ENCODE measurements at places on chromosomes 11 and 22.

- no peak for DNase-seq
Measured at GRCh38 chr11:959027-959426, 33.4 kb downstream of the AP2A2 start.

DNA sequence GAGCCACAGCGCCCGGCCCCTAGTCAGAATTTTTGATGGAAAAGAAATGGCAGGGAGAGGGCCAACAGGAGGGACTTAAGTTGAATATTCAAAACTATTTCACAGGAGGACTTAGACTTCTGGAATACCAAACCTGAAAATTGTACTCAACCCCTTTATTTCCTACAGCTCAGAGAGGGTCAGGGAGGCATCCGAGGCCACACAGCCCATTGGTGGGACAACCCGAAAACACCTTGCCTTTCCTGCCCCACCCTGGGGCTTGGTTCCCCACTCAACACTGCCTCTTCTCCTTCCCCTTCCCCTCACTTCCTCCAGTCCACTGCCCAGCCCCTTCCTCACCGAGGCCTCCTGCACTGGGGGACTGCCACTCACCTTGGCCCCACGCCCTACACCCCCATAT lies 1.4 kb downstream of the NAALADL1 start:
- DNase-seq: no peak

DNA sequence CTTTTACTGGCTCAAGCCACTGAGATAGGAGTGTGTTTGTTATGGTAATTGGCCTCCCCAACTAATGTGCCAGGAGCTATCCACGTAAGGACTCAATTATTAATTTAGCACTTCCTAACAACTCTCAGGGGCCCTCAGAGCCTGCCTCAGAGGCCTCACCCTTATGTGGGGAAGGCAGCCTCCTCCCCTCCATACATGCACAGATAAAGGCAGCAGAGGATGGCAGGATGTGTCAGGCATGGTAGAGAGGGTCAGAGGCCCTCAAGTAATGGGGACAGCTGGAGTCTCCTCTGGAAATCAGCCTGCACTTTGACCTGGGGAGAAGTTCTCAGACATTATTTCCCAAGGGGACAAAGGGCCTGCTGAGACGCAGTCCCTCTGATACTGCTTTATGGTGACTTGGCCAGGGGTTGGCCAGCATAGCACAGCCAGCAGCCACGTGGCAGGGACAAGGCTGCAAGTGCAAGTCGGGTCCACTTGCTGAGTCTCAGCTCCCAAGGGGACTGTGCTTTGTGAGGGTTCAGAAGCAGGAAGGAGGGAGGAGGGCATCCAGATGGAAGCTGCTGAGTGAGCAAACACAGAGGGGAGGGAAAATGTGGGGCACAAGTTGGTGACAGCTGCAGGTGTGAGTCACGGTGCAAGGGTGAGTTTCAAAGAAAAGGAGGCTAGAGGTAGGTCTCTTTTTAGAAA lies 17.0 kb downstream of the MOGAT2 start:
- DNase-seq: no peak

GRCh38 chr11:35009944-35010342 lies 93.5 kb downstream of the PDHX start:
- no peak for DNase-seq

DNA sequence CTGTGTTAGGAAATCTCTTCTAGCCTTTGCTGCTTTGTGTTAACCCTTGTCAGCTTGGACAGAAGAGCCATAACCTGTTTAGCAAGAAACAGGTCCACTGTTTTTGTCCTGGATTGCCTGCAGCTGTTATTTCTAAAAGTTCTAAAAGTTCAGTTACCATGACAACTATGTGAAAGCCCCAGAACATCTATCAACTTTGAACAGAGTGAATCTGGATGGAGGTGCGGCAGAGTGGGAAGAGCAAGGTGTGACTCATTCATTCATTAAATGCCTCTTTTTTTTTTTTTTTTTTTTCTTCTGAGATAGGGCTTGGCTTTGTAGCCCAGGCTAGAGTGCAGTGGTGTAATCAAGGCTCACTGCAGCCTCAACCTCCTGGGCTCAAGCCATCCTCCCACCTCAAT lies 50.5 kb downstream of the RBX1 start:
- DNase-seq: no peak

GRCh38 chr22:24525416-24526037 lies 29.4 kb downstream of the GUCD1 start:
- peak; percentile 88 for DNase-seq

DNA sequence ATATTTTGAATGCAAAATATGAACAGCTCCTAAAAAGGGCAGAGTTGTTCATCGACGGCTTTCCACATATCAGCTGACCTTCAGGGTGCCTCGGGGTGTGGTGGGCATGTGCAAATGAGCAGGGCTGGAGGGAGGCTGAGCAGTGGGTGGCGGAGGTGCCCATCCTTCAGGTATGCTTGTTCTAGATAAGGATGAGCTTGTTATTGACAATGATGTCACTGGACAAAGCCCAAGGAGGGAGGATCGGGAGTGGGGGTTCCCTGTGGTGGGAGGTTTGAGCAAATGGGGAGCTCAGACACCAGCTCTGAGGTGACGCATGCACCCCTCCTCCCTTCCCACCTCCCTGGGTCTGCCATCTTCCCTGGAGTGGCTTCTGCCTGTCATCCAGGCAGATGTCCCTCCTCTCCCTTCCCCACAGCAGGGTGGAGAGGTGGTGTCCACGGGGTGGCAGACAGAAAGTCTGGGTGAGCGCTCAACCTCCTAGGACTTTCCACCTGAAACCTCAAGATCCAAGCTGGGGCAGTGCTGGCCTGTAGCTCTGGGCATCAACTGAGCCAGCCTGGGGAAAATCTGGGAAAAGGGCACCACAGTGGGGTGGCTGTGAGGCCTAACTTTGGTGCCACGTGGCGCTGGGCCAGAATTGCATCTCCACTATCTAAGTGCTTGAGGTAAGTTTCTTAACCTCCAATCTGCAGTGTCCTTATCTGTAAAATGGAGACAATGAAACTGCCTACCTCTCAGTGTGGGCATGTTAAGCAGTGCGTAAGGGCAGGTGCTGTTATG lies 106.3 kb upstream of the THY1 start:
- DNase-seq: no peak

DNA sequence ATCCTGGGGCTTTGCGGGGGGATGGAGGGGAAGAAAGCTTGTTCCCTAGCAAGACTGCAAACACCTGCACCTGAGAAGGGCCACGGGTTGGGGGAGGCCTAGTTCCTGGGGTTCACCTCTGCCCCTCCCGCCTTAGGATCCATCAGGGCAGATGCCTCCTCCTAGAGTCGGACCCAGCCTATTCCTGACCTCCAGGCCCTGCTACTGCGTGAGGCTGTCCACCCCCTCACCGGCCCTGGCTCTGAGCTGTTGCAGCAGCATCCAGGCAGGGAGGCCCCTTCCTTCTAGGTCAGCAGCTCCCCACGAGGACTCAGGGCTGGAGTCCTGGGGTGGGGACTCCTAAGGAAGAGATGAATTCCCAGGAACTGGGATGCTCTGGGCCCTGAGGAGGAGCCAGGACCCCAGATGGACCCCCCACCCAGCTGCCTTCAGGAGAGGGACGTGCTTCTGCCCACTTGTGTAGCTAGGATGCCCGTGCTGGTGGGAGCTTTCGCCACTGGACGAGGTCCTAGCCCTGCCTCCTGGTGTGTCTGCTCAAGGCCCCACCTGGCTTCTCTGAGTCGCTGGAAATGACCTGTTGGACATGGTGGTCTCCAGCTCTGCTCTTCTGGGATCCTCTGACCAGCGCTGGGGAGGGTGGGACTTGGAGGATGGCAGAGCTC lies 10.3 kb downstream of the MRGPRF start:
- DNase-seq: no peak

DNA sequence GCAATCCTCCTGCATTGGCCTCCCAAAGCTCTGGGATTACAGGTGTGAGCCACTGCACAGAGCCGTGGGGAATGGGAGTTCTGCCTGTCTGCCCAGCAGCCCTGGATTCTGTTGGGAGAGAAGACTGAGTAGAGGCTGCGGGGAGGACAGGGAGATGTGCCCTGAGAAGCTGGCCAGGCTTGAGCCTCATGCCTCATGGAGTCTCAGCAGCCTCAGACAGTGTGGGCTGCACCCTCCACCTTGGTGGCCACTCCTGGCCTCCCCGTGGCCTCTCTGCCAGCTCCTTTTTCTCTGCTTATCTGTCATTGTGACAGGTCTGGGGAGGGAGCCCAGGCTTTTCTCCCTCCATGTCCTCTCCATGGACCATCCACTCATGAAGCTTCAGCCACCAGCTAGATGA lies 43.2 kb downstream of the DKK3 start:
- DNase-seq: no peak

DNA sequence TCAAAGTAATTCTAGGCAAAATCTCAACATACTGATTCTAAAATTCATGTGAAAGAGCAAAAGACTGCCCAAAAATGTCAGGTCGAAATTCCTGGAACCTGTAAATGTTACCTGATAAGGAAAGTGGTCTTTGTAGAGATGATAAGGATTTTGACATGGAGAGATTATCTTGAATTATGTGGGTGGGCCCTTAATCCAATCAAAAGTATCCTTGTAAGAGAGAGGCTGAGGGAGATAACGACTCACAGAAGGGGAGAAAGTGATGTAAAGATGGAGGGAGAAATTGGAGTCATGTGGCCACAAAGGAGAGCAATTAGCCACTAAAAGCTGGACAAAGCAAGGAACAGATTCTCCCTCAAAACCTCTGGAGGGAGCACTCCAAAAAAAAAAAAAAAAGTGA lies 20.5 kb downstream of the RRM1 start:
- no peak for DNase-seq

DNA sequence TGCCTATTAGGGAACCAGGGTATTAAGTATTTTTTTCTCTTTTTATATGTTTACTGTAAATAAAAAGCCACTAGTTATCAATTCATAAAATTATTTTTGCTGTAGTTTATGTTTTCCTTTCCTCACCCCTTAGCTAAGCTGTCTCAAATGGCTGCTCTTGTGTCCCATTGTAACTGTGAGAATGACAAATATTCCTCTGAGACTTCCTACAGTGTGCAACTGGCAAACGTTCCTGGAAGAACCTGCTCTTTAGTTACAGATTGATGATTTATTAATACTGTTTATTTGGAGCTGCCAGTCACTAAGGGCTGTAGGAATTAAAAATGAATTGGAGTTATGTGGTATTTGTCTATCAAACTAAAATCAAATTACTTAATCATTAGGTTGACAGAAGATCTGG lies 675.4 kb upstream of the ARHGAP42 start:
- no peak for DNase-seq

- no peak for DNase-seq
Measured at GRCh38 chr11:71186806-71187205, 65.6 kb downstream of the SHANK2 start.

GRCh38 chr11:92451063-92451462 lies 226.4 kb downstream of the FAT3 start:
- DNase-seq: no peak

- DNase-seq: no peak
Measured at GRCh38 chr22:50556703-50557102, 6.0 kb downstream of the SYCE3 start.

- DNase-seq: no peak
Measured at GRCh38 chr22:42217752-42218280, 52.6 kb downstream of the TCF20 start.

- peak; percentile 63 for DNase-seq
Measured at GRCh38 chr11:58024601-58025091, 965 bp downstream of the OR9Q1 start.

GRCh38 chr11:72824020-72824419 lies 9.8 kb downstream of the ATG16L2 start:
- DNase-seq: no peak

DNA sequence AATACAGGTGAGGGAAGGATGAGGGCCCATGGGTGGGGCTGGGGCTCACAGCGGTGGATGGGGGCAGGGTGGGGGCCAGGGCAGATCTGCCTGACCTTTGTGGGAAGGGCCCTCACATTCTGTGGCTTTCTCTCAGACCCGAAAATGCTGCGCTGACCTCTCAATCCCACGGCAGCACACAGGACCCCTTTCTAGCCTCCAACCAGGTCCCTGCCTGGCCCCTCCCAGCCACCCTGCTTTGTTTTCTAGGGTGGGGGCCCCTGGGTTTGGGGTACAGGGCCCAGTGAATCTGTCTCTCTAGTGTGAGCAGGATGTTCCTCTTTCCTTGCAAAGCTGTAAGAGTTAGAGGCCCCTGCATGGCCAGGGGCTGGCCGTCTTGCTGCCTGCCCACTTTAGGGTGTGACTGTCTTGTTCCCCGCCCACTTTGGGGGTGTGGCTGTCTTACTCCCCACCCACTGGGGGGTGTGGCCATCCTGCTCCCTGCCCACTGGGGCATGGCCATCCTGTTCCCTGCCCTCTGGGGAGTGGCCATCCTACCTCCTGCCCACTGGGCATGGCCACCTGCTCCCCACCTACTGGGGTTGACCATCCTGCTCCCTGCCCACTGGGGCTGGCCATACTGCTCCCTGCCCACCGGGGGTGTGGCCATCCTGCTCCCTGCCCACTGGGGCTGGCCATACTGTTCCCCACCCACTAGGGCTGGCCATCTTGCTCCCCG lies 11.5 kb downstream of the PARVG start:
- no peak for DNase-seq

DNA sequence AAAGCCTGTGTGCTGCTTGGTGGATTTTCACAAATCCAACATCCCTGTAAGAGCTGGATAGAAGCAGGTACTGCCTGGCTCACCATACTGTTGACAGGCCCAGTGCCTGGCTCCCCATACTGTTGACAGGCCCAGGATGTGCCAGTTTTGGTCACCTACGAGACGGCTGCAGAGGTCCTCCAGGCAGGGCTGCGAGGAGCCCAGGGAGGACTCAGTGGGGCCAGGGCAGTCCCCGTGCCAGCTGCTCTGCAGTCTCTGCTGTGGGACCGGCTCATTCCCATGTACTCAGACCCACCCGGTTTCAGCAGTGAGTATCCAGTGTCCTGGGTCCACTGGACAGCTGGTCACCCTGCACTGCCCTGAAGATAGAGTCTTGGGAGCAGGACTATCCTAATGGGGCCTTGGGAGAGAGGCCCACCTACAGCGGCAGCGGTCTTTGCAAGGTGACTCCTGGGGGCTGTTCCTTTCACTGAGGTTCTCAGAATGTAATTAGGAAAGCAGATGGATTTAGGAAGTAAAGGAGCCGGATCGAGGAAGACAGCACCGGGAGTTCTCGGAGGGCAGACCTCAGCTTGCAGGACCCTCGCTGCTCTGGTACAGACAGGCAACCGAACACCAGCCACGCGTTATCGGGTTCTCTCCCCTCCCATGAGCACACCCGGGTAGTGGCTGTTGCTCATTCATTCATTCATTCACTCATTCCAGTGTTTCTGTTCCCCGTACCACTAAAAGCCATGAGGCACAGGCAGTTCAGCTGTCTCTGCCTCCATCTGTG lies 106.1 kb downstream of the CTTN start:
- DNase-seq: no peak

- DNase-seq: no peak
Measured at GRCh38 chr22:32106930-32107329, 52.2 kb downstream of the C22orf42 start.

DNA sequence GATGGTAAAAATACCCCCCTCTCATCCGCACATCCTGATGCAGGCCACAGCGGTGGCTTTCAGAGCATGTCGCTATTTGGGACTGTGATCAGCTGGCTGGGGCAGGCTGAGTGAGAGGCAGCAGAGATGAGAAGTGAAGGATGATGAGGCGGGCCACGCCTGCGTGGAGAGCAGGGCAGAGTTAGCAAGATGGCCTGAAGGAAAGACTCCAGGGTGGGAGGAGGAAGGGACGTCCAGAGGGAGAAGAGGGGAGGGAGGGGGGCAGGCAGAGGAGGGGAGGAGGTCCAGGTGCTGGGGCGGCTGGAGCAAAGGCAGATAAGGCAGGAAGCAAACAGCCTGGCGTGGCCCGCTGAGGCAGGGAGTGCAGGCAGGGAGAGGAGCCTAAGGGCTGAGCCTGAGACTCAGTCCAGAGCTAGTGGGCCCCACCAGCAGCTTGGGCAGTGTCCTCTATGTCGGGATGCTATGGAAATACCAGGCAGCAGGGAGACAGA lies 29.1 kb downstream of the LRFN4 start:
- no peak for DNase-seq

GRCh38 chr11:10444725-10445315 lies 10.2 kb upstream of the AMPD3 start:
- DNase-seq: no peak
